NCI-H526 treated with DMSO at 0.1 percent for 48 hours (cell line): ENCODE measurements at places on chromosomes 13 and 19.
A peak's percentile ranks its signal among the peaks of the same experiment; 100 is the strongest.

GRCh38 chr19:37817180-37817981 lies 38.0 kb upstream of the ZNF573 start:
- DNase-seq = peak; percentile 69

GRCh38 chr19:45045671-45046353 lies 7.0 kb downstream of the CLASRP start:
- no peak for DNase-seq

GRCh38 chr13:23859904-23860303 lies 29.3 kb downstream of the MIPEP start:
- DNase-seq = no peak

GRCh38 chr13:20431687-20432384 lies 93.8 kb downstream of the CRYL1 start:
- DNase-seq = peak; percentile 72

GRCh38 chr19:56933014-56933705 lies 92.6 kb upstream of the PEG3 start:
- no peak for DNase-seq

GRCh38 chr13:52599037-52599847 lies 43.0 kb upstream of the HNRNPA1L2 start:
- peak; percentile 55 for DNase-seq

GRCh38 chr19:13848340-13848677 lies 28.6 kb upstream of the NANOS3 start:
- no peak for DNase-seq

GRCh38 chr19:6753178-6754031 lies 13.8 kb downstream of the SH2D3A start:
- DNase-seq = no peak

GRCh38 chr13:60619461-60619860 lies 222.4 kb downstream of the TDRD3 start:
- DNase-seq = no peak

GRCh38 chr13:51632591-51633362 lies 48.5 kb downstream of the WDFY2 start:
- DNase-seq = peak; percentile 17

DNA sequence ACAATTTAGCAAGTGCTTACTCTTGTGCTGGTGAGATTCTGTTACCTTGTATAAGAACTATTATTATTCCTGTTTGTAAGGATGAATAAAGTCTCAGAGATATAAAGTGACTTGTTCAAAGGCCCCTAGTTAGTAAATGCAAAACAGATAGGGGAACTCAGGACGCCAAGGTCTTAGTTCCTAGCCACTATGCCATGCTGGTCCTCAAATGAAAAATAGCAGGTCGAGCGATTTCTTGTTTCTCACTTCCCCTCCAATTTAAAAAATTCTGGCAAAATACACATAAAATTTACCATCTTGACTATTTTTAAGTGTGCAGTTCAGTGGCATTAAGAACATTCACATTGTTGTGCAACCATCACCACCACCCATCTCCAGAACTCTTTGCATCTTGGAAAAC lies 1.1 kb downstream of the TECR start:
- DNase-seq = no peak

DNA sequence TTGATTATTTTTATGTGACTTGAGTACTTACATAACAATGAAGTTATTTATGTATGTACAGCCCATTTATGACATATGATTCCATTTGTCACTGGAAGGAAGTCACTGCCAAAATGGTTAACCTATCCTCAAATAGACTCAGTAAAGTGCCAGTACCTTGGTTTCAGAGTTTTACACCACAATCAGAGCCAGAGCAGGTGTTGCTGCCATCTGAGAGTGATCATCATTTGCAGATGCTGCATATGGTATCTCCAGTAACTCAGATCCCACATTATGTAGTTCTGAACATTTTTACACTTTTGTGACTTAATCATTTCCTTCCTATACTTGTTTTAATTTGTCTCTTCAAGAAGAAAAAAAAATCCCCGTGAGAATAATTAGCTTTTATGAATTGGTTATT lies 313.3 kb downstream of the HS6ST3 start:
- no peak for DNase-seq

GRCh38 chr19:10587022-10587838 lies at the start of gene AP1M2:
Gene AP1M2 (minus strand): TSS chr19:10587312. CDS start chr19:10587231, 81 bp downstream.
- peak; percentile 27 for DNase-seq

- DNase-seq = no peak
Measured at GRCh38 chr13:58906329-58907007, 1257.3 kb downstream of the DIAPH3 start.

GRCh38 chr13:110824702-110825300 lies 90.1 kb downstream of the ANKRD10 start:
- no peak for DNase-seq

DNA sequence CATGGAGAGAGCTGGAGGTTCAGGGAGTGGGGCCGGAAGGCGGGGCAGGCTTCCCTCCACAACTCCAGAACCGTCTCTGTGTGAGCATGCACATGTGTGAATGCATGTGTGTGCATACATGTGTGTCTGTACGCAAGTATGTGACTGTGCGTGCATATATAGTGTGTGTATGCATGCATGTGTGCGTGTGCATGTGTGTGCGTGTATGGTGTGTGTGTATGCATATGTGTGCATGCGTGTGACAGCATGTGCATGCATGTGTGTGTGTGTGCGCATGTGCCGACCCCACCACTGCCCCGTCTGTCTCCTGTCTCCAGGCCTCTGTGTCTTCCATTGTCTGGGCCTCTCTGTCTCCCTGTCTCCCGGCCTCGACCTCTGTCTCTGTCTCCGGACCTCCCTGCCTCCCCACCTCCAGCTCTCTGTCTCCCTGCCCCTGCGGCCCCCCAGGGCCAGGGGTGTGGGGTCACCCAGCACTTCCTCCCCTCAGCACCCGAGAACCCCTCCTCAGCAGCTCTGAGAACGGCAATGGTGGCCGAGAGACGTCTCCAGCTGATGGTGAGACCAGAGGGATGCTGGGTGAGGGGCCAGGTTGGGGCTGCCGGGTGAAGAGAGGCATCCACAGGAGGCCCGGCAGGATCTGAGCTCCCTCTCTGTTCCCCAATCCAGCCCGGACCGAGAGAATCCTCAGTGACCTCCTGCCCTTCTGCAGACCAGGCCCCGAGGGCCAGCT lies 22.5 kb downstream of the ARHGEF1 start:
- DNase-seq = no peak

DNA sequence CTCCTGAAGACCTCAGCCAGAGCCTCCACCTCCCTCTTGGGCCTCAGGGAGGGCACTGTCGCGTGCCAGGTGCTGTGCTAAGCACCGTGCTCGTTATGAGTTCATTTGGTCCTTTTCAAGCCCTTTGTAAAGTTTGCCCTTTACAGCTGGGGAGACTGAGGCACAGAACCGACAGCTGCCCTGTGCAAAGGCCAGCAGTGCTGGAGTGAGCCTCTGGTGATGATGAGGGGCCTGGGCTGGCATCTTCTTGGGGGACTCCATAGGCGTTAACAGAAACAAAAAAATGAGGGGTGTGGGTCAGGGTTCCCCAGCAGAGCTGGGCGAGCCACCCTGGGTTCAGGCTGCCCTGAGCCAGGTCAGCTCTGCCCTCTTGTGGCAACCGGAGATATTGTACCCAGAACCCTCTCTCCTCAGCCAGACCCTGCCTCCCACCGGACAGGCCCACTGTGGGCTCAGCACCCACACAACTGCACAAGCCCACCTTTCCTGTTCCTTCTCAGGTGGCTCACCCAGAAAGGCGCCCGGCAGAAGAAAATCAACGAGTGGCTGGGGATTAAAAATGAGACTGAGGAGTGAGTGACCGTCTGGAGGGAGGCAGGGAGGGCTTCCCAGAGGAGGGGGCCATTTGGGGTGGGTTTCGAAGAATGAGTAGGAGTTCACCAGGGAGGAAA lies 5.5 kb upstream of the IFI30 start:
- no peak for DNase-seq

DNA sequence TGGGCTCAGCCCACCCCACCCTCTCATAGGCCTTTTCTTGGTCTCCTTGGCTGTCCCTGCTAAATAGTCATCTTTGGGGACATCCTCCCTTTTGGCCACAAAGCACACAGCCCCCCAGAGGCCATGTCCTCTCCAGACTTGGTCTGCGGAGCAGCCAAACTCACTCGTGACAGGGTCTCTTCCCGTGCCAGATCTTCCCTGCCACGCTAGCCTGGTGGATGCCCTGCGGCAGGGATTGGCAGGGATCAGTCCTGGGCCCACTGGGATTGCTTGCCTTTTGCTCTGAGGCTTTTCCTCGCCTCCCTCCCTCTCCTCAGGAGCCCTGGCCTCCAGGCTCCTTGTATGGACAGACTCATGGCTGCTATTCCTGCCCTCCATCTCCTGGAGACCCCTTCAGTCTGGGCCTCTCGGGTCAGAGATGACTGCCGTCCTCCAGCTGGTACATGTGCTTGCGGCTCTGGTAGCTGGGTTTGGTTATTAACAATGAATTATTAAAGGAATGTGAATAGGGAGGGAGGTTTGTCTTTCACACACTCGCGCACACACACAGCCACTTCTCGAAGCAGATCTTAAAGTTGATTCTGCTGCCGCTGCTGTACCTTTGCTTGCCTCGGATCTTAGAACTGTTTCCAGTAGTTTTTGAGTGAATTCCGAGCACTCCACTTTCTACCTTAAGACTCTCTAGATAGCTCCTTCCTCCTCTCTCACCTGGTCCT lies 45.1 kb downstream of the NFIX start:
- DNase-seq = no peak

DNA sequence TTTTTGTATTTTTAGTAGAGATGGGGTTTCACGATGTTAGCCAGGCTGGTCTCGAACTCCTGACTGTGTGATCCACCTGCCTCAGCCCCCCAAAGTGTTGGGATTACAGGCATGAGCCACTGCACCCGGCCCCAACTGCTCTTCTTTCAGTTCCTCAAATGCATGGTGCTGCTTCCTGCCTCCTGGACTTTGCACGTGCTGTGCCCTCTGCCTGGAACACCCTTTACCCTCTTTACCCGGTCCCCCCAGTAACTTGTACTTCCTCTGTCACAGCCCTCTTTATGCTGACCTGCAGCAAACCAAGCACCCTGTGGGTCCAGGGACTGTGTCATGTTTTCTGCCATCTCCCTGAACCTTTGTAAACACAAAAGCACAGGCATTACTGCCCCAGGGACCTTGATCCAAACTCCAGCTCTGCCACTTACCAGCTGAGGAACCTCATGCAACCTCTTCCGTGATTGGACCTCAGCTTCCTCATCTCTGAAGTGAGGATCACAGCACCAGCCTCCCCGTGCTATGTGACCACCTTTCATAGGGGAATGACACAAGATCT lies 3.8 kb downstream of the BLVRB start:
- no peak for DNase-seq

- no peak for DNase-seq
Measured at GRCh38 chr13:72427757-72428528, 299.5 kb downstream of the MZT1 start.

DNA sequence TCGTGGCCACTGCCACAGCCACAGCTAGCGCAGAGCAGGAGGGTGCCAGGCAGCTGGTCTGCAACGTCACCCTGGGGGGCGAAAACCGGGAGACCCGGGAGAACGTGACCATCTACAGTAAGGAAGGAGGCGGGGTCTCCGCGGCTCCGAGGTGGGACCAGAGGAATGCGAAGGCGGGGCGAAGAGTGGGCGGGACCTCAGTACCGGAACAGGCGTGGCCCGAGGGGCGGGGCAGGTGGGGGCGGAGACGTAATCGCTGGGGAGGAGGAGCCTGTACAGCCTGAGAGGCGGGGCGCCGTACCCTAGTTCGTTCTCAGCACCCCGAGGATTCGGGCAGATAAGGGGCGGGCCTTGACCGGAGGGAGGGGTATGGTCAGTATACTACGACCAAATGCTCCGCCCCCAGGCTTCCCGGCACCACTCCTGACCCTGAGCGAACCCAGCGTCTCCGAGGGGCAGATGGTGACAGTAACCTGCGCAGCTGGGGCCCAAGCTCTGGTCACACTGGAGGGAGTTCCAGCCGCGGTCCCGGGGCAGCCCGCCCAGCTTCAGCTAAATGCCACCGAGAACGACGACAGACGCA lies 2.5 kb downstream of the ICAM5 start:
- peak; percentile 9 for DNase-seq

GRCh38 chr13:27988520-27988919 lies at the start of gene URAD:
Gene URAD (minus strand): TSS chr13:27988693. CDS start chr13:27988637, 56 bp downstream.
- no peak for DNase-seq

GRCh38 chr13:105442949-105443699 lies 1092.3 kb downstream of the EFNB2 start:
- no peak for DNase-seq

GRCh38 chr19:16476401-16476800 lies 4.6 kb upstream of the EPS15L1 start:
- no peak for DNase-seq

DNA sequence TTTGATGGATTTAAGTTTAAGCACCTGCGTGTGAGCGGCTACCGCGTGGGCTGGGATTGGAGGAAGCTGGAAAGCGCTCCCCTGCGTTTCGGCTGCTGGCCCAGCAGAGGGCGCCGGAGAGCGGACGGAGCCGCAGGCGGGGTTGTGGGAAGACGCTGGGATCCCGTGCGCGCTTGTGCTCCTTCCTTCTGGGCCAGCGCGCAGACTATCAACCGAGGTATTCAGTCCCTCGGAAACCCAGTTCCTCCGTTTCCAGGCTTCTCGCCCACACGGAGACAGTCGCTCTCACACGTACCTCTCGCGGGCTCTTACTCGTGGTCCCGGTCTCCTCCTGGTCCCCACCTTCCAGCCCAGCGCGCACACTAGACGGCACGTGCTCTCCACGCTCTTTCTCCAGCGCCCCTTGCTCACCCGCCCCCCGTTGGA lies 28.8 kb downstream of the EPN1 start:
- DNase-seq = no peak

DNA sequence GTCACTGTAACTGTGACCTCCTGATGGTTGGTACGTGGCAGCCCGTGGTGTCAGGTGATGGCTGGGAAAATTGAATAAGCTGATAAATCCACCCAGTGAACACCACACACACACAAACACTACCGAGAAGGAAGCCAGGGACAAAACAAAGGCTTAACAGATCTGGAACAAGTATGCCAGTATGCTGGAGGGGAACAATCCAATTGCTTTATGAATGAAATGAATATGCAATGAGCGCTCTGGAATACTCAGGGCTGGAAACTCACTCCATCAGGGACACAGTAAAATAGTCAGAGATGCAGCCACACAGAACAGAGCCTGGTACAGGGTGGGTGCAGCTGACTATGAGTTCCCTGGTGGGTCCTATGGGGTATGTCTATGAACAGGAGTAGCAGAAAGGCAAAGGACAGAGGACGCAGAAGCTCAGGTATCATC lies 16.7 kb downstream of the TMTC4 start:
- peak; percentile 40 for DNase-seq

GRCh38 chr13:81738364-81738763 lies 1397.4 kb upstream of the SPRY2 start:
- DNase-seq = no peak

- no peak for DNase-seq
Measured at GRCh38 chr19:35908010-35908441, at the start of gene TYROBP. Gene TYROBP (minus strand): TSS chr19:35908295. CDS start chr19:35908228, 67 bp downstream.

GRCh38 chr19:2777952-2778683 lies 5.0 kb downstream of the SGTA start:
- no peak for DNase-seq

- no peak for DNase-seq
Measured at GRCh38 chr13:82758044-82758443, 1124.2 kb downstream of the SLITRK1 start.

- no peak for DNase-seq
Measured at GRCh38 chr19:8143041-8143440, 6.4 kb downstream of the FBN3 start.
